ENCODE measurements at places on chromosomes 7 and 10. TPM values are rescaled to one million over a fixed set of nuclear protein-coding genes. Genes with fewer than 3 reads are reported as not detected.
A peak's percentile ranks its signal among the peaks of the same experiment; 100 is the strongest.

GRCh38 chr10:99905971-99906370 lies 103.8 kb downstream of the DNMBP start:
- H3K36me3 ChIP-seq: peaks cover 53% of the 10 kb centered on the region
- DNase-seq: no peak
- H3K4me3 ChIP-seq: no peak overlapping the region
- H3K27me3 ChIP-seq: no peaks in the 10 kb centered on the region
- no peak overlapping the region for H3K27ac ChIP-seq

GRCh38 chr10:95395947-95396449 lies 105.2 kb upstream of the PDLIM1 start:
- no peak overlapping the region for H3K4me3 ChIP-seq
- no peaks in the 10 kb centered on the region for H3K4me1 ChIP-seq
- DNase-seq: no peak

GRCh38 chr10:112838784-112839481 lies 111.1 kb upstream of the TCF7L2 start:
- H3K36me3 ChIP-seq: no peaks in the 10 kb centered on the region
- H3K4me1 ChIP-seq: peaks cover 36% of the 10 kb centered on the region
- no peaks in the 10 kb centered on the region for H3K27me3 ChIP-seq
- no peak overlapping the region for H3K4me3 ChIP-seq

GRCh38 chr7:123681561-123681960 lies 25.9 kb downstream of the LMOD2 start:
- peaks cover 6% of the 10 kb centered on the region for H3K4me1 ChIP-seq
- H3K27me3 ChIP-seq: no peaks in the 10 kb centered on the region
- H3K27ac ChIP-seq: peak overlapping the region; percentile 28

The ZNF398 gene
- total RNA-seq: 6.3 TPM

GRCh38 chr10:84588971-84589370 lies 260.6 kb downstream of the CCSER2 start:
- no peaks in the 10 kb centered on the region for H3K4me1 ChIP-seq
- H3K27ac ChIP-seq: no peak overlapping the region
- DNase-seq: no peak
- H3K36me3 ChIP-seq: no peaks in the 10 kb centered on the region
- H3K4me3 ChIP-seq: no peak overlapping the region

The NPFFR1 gene
- under 0.01 TPM for total RNA-seq

DNA sequence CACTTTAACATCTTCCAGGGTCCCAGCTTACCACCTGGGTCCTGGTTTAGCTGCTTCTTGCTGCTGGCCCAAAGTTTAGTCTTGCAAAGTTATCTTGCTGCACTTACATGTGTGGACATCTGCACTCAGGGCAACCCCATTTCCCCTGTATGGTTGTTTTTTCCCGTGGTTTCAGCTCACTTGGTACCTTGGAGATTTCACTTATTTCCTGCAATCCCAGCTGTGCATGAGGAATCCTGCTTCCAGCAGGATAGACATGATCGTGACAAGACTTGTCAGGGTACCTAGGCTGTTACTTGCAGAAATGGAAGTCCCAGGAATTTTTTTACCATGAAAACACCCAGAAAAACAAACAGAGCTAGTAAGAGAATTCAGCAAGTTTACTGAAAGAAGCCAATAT lies 95.9 kb upstream of the LEP start:
- H3K4me1 ChIP-seq: no peaks in the 10 kb centered on the region
- no peak overlapping the region for H3K4me3 ChIP-seq
- no peak for DNase-seq
- H3K27me3 ChIP-seq: peaks cover 4% of the 10 kb centered on the region
- no peaks in the 10 kb centered on the region for H3K36me3 ChIP-seq

The MOGAT3 gene
- total RNA-seq: 4.2 TPM

The TRIM74 gene
- not detected for total RNA-seq

DNA sequence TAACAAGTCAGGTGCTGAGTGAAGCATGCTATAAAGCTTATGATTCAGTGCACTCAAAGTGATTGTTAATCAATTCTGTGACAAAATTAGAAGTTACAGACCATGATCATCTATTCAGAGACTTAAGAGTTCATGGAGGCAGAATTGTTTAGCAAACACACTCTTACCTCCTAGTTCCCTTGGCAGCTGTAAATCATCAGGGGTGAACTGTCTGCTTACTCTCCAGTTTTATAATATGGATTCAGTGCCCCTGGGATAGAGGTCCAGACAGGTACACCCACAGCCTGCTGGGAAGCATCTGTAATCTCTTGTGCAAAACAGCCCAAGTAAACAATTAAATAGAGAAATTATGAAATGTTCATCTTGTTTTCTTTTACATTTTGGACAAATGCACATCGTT lies 835.0 kb upstream of the COBL start:
- no peak for DNase-seq
- no peak overlapping the region for H3K4me3 ChIP-seq
- H3K27me3 ChIP-seq: no peaks in the 10 kb centered on the region
- no peak overlapping the region for H3K27ac ChIP-seq
- no peaks in the 10 kb centered on the region for H3K4me1 ChIP-seq
- H3K36me3 ChIP-seq: no peaks in the 10 kb centered on the region

- DNase-seq: no peak
- no peaks in the 10 kb centered on the region for H3K36me3 ChIP-seq
- H3K27me3 ChIP-seq: peaks cover 3% of the 10 kb centered on the region
- no peaks in the 10 kb centered on the region for H3K4me1 ChIP-seq
- H3K4me3 ChIP-seq: no peak overlapping the region
Measured at GRCh38 chr7:154627646-154628290, 375.2 kb downstream of the PAXIP1 start.

- H3K36me3 ChIP-seq: no peaks in the 10 kb centered on the region
- H3K27me3 ChIP-seq: no peaks in the 10 kb centered on the region
- DNase-seq: no peak
Measured at GRCh38 chr7:112134039-112134438, 72.2 kb downstream of the DOCK4 start.

GRCh38 chr10:131615150-131615549 lies 285.7 kb upstream of the PPP2R2D start:
- H3K36me3 ChIP-seq: no peaks in the 10 kb centered on the region
- H3K4me1 ChIP-seq: no peaks in the 10 kb centered on the region
- H3K4me3 ChIP-seq: no peak overlapping the region
- DNase-seq: no peak

The SLC18A3 gene
- total RNA-seq: not detected

DNA sequence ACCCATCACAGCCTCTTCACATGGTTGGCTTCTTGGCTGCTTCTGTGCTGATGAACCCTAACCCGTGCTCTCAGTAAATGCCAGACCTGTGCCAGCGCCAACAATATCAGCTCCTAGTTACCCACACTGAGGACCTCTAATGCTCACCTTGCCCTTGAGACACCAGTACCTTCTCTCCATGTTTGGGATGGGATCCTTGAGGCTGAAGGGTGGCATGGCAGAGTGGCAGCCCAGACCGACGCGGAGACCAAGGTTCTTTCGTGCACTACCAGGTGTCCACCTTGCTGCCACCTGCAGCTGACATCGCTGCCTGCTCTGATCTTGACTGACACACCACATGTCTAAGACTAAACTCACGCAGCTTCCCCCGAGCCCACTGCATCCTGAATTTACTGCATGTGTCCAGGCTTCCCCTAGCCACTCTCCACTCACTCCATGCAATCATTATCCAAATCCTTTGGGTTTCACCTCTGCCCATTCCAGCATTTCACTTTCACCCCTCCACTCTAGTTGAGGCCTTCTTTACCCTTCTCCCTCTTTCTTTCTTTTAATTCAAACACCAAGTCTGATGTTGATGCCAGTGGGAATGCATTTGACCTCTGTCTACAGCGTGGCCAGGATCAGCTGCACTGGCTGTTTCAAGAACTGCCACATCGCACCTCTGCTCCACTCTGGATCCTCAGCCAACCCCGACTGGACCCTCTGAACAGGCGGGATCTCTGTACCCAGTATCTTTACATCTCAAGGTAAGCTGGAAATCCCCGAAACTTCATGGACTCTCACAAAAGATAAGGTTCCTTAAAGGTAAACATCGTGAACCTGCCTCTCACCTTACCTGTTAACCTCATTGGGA lies 294.9 kb downstream of the GLRX3 start:
- no peaks in the 10 kb centered on the region for H3K4me1 ChIP-seq
- H3K27ac ChIP-seq: no peak overlapping the region
- H3K36me3 ChIP-seq: no peaks in the 10 kb centered on the region
- no peak overlapping the region for H3K4me3 ChIP-seq
- peak; percentile 14 for DNase-seq

The PLXNA4 gene
- total RNA-seq: 1.1 TPM

The PLCE1 gene
- 0.28 TPM for total RNA-seq

DNA sequence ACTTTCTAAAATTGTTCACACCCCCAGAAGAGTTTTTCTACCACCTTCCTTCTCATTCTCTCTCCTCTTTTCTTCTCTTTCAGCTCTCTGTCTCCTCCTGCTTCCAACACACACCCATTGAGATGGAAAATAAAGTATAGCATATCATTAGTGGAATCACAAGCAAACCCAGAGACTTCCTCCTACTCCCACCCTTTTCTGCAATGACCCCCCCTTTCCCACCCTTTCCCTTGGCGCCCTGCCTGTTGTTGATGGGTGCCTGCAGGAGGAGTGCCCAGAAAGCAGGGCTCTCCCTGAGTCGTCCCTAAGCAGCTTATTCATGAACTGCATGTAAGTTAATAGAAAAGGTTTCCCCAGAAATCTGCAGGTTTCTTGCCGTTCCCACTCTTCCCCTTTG lies 300.0 kb downstream of the PLXNA4 start:
- no peak overlapping the region for H3K27ac ChIP-seq
- H3K36me3 ChIP-seq: no peaks in the 10 kb centered on the region
- H3K27me3 ChIP-seq: no peaks in the 10 kb centered on the region
- H3K4me3 ChIP-seq: no peak overlapping the region
- no peaks in the 10 kb centered on the region for H3K4me1 ChIP-seq
- DNase-seq: no peak

The ARHGEF35 gene
- 1.3 TPM for total RNA-seq
